Thoracic aorta (tissue), 2 donors: ENCODE measurements at places on chromosomes 12 and 14. TPM values are rescaled to one million over a fixed set of nuclear protein-coding genes. Genes with fewer than 3 reads are reported as not detected.

RPL10L gene
- not detected for total RNA-seq

PROX2 gene
- total RNA-seq: not detected

LMO3 gene
- total RNA-seq: 45.4 TPM

SLC39A5 gene
- total RNA-seq: not detected

CD4 gene
- 22.3 TPM for total RNA-seq

RNASE1 gene
- total RNA-seq: 537 TPM

SSPN gene
- total RNA-seq: 50.9 TPM

VASH1 gene
- 27.7 TPM for total RNA-seq

ENDOU gene
- not detected for total RNA-seq

AMDHD1 gene
- not detected for total RNA-seq

DNAI7 gene
- not detected for total RNA-seq

NACA gene
- total RNA-seq: 509 TPM

TMEM263 gene
- 57.8 TPM for total RNA-seq

C12orf54 gene
- total RNA-seq: not detected

WNT1 gene
- total RNA-seq: 1.2 TPM

C3AR1 gene
- total RNA-seq: 25.5 TPM

CD69 gene
- 40.3 TPM for total RNA-seq

RNU6-7 gene
- not detected for total RNA-seq

SYNE3 gene
- total RNA-seq: 29.5 TPM

DNAJC22 gene
- 1.5 TPM for total RNA-seq

RNF41 gene
- 76.5 TPM for total RNA-seq

TEX52 gene
- total RNA-seq: not detected

ADAM20 gene
- total RNA-seq: 3.5 TPM

OR4N5 gene
- total RNA-seq: not detected

TPH2 gene
- not detected for total RNA-seq

DACT1 gene
- 50.9 TPM for total RNA-seq

SLC5A8 gene
- total RNA-seq: not detected

RTL1 gene
- total RNA-seq: not detected

RIPK3 gene
- total RNA-seq: 6.8 TPM

PRPH gene
- not detected for total RNA-seq

MSI1 gene
- not detected for total RNA-seq

KTN1 gene
- 122 TPM for total RNA-seq

TMEM260 gene
- total RNA-seq: 44.7 TPM

TMEM63C gene
- not detected for total RNA-seq

KRT78 gene
- total RNA-seq: not detected

CCDC177 gene
- not detected for total RNA-seq

LRRIQ1 gene
- total RNA-seq: not detected

GPR162 gene
- 3.1 TPM for total RNA-seq

USP5 gene
- total RNA-seq: 62.7 TPM

PMCH gene
- total RNA-seq: not detected

PLD4 gene
- total RNA-seq: 0.35 TPM

ANKRD33 gene
- total RNA-seq: not detected

OTOGL gene
- 0.14 TPM for total RNA-seq

CLEC4D gene
- 0.63 TPM for total RNA-seq

MANSC1 gene
- total RNA-seq: 36.6 TPM

CPNE8 gene
- total RNA-seq: 14.1 TPM

LIN7A gene
- 0.41 TPM for total RNA-seq

AKAP6 gene
- 78.9 TPM for total RNA-seq
